ENCODE measurements at places on chromosomes 13 and 19. TPM values are rescaled to one million over a fixed set of nuclear protein-coding genes. Genes with fewer than 3 reads are reported as not detected.

PSG3 gene
- total RNA-seq = 0.07 TPM

CRLF1 gene
- 8.6 TPM for total RNA-seq

LSR gene
- 10.2 TPM for total RNA-seq

LGI4 gene
- 0.26 TPM for total RNA-seq

CYP4F8 gene
- total RNA-seq = not detected

LGALS14 gene
- not detected for total RNA-seq

OR10H1 gene
- total RNA-seq = not detected

DIAPH3 gene
- total RNA-seq = 7.5 TPM

THSD1 gene
- 5.4 TPM for total RNA-seq

RYR1 gene
- total RNA-seq = 6.3 TPM

ADGRE3 gene
- not detected for total RNA-seq

ANO8 gene
- total RNA-seq = 3.4 TPM
